NCI-H2081 treated with DMSO at 0.1 percent for 48 hours (cell line): ENCODE measurements at places on chromosomes 3 and 15.

DNA sequence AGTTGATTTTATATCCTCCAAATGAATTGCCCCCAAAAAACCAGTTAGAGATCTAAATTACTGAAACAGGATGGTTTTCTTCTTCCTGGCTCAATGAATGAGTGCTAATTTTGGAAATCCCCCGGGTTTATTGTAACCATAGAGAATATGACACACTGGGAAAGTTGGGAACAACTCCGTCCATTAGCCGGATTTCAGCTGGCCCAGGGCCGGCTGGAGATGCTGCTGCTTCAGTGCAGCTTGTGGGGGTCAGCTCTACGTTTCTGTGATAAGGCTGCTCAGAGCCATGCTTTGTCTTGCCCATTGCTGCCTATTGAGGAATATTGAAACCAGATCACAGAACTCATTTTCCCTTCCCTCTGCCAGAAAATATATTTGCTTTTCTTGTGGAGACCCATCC, 20.3 kb downstream of the GYG1 start:
- DNase-seq, result no peak

DNA sequence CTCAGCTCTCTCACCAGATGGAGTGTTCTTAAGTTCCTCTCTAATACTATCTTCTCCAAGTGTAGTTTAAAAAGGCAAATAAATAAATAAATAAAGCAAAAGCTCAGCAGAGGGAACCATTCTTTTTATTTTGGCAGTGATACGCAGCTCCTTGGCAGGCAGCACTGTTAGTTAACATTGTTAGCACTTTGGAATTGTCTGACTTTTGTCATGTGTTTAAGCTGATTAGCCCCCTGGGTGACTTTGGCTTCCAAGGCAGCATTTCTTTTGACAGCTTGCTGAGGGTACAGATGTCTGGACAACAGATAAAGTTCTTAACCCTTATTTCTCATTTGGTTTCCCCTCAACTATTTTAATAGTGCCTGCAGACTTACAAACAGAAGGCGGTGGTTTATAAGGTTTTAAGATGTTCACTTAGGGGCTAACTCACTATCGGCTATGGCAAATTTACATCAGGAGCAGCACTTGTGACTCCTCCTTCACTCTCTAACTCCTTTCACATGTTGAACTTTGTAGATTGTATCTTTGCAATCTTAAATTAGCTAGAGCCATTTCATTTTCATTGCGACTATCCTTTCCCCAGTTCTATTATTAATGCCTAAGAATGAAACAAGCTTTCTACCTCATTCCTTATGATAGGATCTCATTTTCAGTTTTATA, 213.4 kb downstream of the ZBBX start:
- no peak for DNase-seq

GRCh38 chr15:31309893-31310606, 16.6 kb upstream of the KLF13 start:
- DNase-seq, result no peak

- no peak for DNase-seq
Observed at GRCh38 chr3:196150481-196150880, 60.7 kb downstream of the ZDHHC19 start.

GRCh38 chr3:128579927-128580326, 70.7 kb downstream of the RPN1 start:
- DNase-seq, result no peak

- no peak for DNase-seq
Observed at GRCh38 chr3:100257586-100257985, 3.2 kb upstream of the TBC1D23 start.
